ENCODE measurements at places on chromosomes 1 and 21. TPM values are rescaled to one million over a fixed set of nuclear protein-coding genes. Genes with fewer than 3 reads are reported as not detected.

MAN1C1 gene
- 17.1 TPM for total RNA-seq

IL19 gene
- not detected for total RNA-seq

HSD3B2 gene
- total RNA-seq: not detected

SCCPDH gene
- total RNA-seq: 58.2 TPM

TMEM200B gene
- total RNA-seq: 0.33 TPM

PAQR6 gene
- 8.6 TPM for total RNA-seq

HSD3B1 gene
- total RNA-seq: not detected

CAMK2N1 gene
- 112 TPM for total RNA-seq

Measured in motor neuron (in vitro differentiated cells).